ENCODE measurements at places on chromosomes 16 and 17. TPM values are rescaled to one million over a fixed set of nuclear protein-coding genes. Genes with fewer than 3 reads are reported as not detected.

KRT14 gene
- total RNA-seq: 0.13 TPM

SP6 gene
- total RNA-seq: not detected

UTS2R gene
- 0.13 TPM for total RNA-seq

KRT222 gene
- total RNA-seq: not detected

PIMREG gene
- total RNA-seq: 37.6 TPM

NUPR1 gene
- 21.2 TPM for total RNA-seq

NPIPA3 gene
- total RNA-seq: 0.52 TPM

KCNH4 gene
- total RNA-seq: not detected
